ENCODE measurements at places on chromosomes 5 and 9. TPM values are rescaled to one million over a fixed set of nuclear protein-coding genes. Genes with fewer than 3 reads are reported as not detected.

GRXCR2 gene
- not detected for total RNA-seq

CCNO gene
- 0.18 TPM for total RNA-seq

ARSI gene
- total RNA-seq, result 2.1 TPM

ITGA1 gene
- 26.7 TPM for total RNA-seq

MAT2B gene
- total RNA-seq, result 74.7 TPM

CD14 gene
- total RNA-seq, result 0.36 TPM

PCDHB5 gene
- 0.45 TPM for total RNA-seq

DMRTA1 gene
- total RNA-seq, result 0.90 TPM

FOCAD gene
- 106 TPM for total RNA-seq

OMD gene
- total RNA-seq, result 0.33 TPM

NPR2 gene
- 21.4 TPM for total RNA-seq

IFNA10 gene
- not detected for total RNA-seq

IRX1 gene
- total RNA-seq, result 7.9 TPM

GLDC gene
- total RNA-seq, result 0.65 TPM

CDH6 gene
- 7.4 TPM for total RNA-seq

ATG12 gene
- total RNA-seq, result 105 TPM

PTCD2 gene
- total RNA-seq, result 13.6 TPM

PCDHGA1 gene
- 0.90 TPM for total RNA-seq

FBP2 gene
- total RNA-seq, result not detected

ANKRA2 gene
- total RNA-seq, result 10.5 TPM

PCDHGC4 gene
- total RNA-seq, result 2.5 TPM

ADRB2 gene
- total RNA-seq, result 0.16 TPM

TOR4A gene
- total RNA-seq, result 31.3 TPM

MLANA gene
- not detected for total RNA-seq

FOXD4L3 gene
- not detected for total RNA-seq

SLC22A4 gene
- total RNA-seq, result 3.4 TPM

PDCD1LG2 gene
- total RNA-seq, result 10.9 TPM

RAB3C gene
- total RNA-seq, result not detected

RANBP17 gene
- 10.6 TPM for total RNA-seq

RORB gene
- total RNA-seq, result 22.0 TPM

CNTLN gene
- total RNA-seq, result 25.8 TPM

MZB1 gene
- total RNA-seq, result 0.18 TPM

MAST4 gene
- 16.8 TPM for total RNA-seq

SLC34A1 gene
- not detected for total RNA-seq

SPATA31A3 gene
- not detected for total RNA-seq

SLC25A2 gene
- total RNA-seq, result 0.72 TPM

IFNA2 gene
- not detected for total RNA-seq

BAG1 gene
- 54.1 TPM for total RNA-seq

PAX5 gene
- total RNA-seq, result not detected

SV2C gene
- 0.08 TPM for total RNA-seq

RETREG1 gene
- total RNA-seq, result 0.99 TPM

GPR150 gene
- 0.27 TPM for total RNA-seq

SLC6A7 gene
- not detected for total RNA-seq

OTULINL gene
- total RNA-seq, result 0.33 TPM

ZBTB5 gene
- 9.3 TPM for total RNA-seq

FYB1 gene
- 0.54 TPM for total RNA-seq

TNC gene
- total RNA-seq, result 8.3 TPM

TSSK1B gene
- 1.4 TPM for total RNA-seq

LIFR gene
- 38.6 TPM for total RNA-seq

HK3 gene
- total RNA-seq, result not detected

RASEF gene
- total RNA-seq, result 0.41 TPM

INPP5E gene
- total RNA-seq, result 12.5 TPM

KIF24 gene
- 0.74 TPM for total RNA-seq

TXNDC8 gene
- not detected for total RNA-seq

KCTD16 gene
- 12.6 TPM for total RNA-seq

GTF3C5 gene
- 33.9 TPM for total RNA-seq

CHSY3 gene
- 2.9 TPM for total RNA-seq
